ENCODE measurements at places on chromosomes 6 and 20.
A peak's percentile ranks its signal among the peaks of the same experiment; 100 is the strongest.

DNA sequence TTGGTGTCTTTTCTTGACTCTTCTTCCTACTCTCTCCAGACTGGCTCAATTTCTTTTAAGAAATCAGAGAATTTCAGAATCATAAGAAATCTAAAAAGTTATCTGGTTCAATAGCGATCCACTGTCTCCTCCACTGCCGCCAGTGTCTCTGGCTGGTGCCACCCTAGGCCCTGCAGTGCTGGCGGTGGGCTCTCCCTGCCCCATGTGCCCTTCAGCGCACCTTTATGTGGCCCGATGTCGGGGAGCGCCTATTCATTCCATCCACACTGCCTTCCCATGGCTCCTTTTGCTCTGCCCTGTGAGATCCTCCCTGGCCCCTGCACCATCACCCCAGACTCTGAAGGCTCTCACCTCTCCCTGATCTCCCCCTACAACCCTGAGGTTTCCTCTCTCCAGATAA lies 62.8 kb downstream of the TBXT start:
- DNase-seq: no peak

- no peak for DNase-seq
Measured at GRCh38 chr20:16703570-16703969, 26.3 kb upstream of the SNRPB2 start.

GRCh38 chr20:63404129-63405085 lies 43.3 kb upstream of the CHRNA4 start:
- DNase-seq: no peak

DNA sequence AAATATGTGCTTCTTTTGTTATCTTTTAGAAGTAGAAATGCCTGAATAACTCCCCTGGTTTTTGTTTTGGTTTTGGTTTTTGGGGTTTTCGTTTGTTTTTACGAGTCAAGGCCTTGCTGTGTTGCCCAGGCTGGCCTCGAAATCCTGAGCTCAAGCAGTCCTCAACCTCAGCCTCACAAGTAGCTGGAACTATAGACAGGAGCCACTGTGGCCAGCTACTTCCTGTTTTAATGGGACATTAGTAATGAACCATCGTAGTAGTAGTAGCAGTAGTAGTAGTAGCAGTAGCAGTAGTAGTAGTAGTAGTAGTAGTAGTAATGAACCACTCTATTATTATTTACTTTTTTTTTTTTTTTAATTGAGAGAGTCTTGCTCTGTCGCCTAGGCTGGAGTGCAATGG lies 66.0 kb downstream of the UBR2 start:
- DNase-seq: no peak

DNA sequence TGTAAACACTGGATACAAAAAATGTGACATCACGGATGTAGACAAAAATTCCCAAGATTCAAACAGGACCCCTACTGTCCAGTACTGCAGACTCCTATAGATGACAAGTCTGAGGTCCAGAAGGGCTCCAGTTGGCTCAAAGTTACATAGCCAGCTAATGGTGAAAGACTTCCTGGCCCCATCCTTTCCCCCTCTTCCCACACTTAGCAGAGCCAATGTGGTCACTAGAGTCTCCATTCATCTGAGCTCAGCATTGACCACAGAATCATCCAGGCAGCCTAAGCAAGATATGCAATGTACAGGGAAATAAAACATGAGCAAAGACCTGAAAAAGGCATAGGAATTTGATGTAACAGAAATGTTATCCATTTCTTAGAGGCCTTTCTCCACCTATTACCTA lies 180.5 kb downstream of the ADAT2 start:
- no peak for DNase-seq

DNA sequence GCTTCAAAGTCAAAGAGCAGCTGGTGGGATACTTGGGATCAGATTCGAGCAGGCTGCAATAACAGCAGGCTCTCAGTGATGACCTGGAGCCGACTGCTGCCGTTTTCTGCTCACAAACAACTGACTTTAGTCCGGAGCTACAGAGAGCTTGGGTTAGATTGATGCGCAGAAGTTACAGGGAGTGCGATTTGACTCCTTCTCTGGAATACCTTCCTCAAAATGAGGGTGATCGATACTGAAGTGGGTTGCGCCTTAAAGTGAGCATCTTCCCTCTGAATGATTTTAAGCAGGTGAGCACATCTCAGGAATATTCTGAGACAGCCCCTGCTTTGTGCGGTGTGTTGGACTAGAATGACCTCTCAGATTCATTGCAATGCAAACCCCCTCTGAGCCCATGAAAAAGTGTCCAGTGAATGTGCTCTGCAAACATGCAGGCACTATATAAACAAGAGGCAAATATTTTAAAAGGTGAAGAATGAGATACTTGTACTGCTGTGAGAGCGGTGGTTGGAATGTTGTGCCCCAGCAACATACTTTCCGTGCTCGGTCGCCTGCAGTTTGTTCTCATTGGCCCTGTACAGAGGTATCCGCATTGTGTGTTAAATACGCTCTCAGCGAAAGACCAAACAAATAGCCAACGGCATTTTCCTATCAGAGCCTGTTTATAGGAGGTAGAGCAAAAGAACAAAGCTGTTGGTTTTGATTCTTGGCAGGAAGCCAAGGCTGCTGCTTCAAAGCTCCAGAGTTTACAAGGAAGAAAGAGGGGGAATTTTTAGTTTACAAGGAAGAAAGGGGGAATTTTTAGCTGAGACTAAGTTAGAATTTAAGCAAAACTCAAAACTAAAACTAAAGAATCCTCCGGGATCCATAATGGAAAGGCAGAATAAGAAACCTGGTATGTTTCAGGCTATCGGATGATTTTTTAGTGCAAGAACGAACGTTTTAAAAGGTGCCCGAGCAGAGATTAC lies 67.7 kb downstream of the PHACTR2 start:
- peak; percentile 11 for DNase-seq

- DNase-seq: peak; percentile 32
Measured at GRCh38 chr6:116531675-116532570, 13.6 kb downstream of the TRAPPC3L start.

- DNase-seq: no peak
Measured at GRCh38 chr20:59937150-59937549, 3.0 kb downstream of the PPP1R3D start.

GRCh38 chr6:153215242-153215641 lies 84.2 kb upstream of the RGS17 start:
- no peak for DNase-seq

DNA sequence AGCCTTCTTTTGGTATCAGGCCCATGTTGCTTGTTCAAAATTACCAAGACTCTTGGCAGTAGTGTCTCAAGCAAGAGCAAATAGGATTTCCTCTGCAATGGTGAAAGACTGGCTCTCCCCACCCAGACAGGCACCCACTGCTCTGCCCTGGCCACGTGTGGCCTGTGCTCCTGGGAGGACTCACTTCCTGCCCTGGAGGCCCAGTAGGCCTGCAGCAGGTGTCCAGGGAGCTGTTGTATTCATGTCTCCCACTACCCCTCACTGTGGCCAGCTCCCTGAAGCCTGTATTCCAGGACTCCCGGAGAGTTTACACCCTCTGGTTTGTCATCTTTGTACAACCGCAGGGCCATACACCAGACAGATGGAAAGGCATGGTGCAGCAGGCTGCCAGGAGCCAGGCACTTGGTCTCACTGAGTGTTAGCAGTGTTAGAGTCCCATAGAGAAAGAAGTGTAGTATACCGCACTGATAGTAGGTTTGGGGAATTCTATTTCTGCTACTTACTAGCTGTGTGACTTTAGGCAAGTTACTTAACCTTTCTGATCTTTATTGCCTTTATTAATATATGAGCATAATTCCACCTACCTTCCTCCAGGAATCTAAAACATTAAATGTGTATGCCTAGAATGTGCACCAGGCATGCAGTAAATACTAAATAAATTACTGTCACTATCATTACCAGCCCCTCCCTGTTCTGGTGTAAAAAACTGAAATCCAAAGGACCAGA lies 159.7 kb downstream of the TMEM242 start:
- DNase-seq: no peak

DNA sequence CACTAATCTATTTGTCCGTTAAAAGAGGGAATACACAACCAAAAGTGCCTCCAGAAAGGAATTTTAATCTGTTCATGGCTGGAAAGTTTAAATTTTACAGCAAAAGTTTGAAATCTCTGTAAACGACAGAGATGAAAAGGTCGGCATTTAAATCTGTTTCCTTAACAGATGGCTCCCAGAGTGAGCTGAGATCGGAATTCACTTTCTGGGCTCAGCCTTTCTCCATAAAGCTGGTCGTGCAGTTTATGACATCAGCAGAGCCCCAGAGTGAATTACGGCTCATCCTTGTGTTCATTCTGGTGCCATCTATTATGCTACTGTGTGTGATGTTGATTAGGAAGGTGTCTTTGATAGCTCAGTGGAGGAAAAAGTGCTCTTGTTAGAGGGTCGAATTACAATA lies 117.6 kb upstream of the ZFP64 start:
- DNase-seq: no peak

DNA sequence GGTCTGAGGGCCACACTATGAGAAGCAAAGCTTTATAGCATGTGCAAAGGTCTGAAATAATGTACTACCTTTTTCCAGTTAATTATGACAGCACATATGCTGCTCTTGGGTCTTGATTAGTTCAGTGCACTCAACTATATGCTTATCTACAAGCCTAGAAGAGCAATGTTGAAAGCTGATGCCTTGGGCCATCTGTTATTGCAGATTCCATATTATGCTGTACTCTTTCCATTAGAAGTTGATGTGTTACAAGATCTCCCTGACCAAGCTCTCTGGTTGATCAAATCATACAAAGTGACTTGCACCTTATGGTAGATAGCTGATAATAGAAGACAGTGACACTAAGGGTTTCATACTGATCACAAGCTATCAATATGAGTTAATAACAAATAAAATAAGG lies 327.3 kb downstream of the FRK start:
- DNase-seq: no peak

DNA sequence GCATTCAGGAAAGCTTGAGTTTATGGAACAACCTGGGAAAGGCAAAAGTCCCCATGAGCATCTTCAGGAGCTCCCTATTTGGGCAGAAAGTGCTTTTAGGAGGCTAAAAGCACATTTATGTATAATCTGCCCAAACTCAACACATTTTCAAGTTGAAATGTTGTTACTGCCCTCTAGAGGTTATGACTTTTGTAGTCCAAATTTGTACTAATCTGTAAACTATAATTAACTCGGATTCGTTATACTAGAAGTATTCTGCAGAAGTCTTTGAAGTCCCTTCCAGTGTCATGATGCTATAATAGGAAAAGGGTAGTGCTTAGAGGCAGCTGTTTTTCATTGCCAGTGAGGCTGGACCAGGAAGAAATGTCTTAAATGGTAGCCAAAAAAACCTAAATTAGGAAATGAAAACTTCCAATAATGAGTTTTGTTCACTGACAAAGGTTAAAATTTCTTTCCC lies 44.8 kb upstream of the EMILIN3 start:
- DNase-seq: peak; percentile 57

DNA sequence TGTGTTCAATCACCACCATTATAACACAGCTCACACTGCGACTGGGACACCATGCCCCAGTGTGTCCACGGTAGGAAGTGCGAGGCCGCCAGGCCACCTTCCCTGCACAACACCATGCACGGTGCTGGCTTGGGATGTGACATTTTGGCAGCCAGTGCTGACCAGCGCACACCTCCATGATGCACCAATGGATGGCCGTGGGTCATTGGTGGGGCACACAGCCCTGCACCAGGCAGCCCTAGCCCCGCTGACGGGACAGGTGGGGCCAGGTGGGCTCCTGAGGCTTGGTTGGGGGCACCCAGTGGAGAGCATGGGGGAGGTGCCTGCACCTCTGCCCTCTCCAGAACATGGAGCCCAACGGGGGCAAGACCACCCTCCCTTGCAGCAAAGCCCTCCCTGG lies 18.2 kb upstream of the FRMD1 start:
- DNase-seq: no peak

DNA sequence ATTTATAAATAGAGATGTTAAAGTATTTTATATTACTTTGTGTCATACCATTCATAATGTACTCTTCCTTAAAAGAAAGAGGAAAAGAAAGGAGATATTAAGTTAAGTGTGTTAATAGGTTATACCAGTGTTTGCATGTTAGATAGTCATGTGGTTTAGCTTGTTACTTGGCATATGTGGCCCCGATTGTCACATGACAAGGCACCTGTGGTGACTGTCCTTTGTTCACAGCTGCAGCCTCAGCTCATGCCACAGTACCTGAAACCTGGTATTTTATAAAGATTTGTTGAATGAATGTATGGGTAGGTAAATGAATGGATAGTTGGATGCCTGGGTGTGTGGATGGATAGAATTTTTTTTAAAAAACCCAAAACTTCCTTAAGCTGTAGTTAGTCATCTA lies 306.1 kb upstream of the FLRT3 start:
- no peak for DNase-seq

DNA sequence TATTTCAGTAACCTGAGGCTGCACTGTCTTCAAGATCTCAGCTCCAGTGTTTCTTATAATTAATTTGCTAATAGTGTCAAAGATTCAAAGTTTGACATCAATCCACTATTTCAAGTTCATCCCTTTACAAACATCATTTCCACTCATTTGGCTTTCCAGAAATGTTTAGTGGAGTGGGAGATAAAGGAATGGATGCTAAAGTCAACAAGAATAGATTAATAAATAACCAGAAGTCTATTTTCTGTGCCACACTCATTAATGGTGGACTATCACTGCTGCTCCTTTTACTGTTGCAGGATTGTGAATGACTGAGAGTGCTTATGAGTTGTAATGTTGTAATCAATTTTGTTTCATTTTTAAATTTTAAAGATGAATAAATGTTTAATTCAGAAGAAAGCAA lies 28.4 kb upstream of the EPM2A start:
- no peak for DNase-seq

- no peak for DNase-seq
Measured at GRCh38 chr20:6664574-6664973, 102.9 kb upstream of the BMP2 start.

DNA sequence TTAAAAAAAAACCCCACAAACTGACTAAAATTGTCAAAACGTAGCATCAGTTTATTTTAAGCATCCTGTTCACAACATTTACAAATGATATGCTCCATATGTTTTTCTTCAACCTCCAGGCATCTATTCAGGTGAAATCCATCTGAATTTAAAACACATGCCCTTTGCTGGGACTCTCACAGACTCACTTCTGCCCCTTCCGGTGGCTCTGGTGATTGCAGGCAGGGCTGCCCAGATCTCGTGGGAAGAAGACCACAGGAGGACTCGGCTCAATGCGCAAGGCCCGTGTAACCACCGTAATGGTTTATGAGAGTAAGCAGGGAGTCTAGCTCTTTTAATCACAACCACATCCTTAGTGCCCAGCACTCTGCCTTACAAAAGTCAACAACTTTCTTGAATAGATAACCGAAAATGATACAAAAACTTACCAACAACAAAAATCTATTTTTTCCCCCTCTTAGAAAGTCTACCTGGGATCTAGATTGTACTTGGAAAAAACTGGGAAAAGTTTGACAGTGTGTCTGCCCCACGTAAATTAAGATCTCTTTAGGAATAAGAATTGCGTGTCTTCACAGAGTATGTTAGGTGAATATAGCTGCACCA lies 139.1 kb downstream of the KIF16B start:
- no peak for DNase-seq

DNA sequence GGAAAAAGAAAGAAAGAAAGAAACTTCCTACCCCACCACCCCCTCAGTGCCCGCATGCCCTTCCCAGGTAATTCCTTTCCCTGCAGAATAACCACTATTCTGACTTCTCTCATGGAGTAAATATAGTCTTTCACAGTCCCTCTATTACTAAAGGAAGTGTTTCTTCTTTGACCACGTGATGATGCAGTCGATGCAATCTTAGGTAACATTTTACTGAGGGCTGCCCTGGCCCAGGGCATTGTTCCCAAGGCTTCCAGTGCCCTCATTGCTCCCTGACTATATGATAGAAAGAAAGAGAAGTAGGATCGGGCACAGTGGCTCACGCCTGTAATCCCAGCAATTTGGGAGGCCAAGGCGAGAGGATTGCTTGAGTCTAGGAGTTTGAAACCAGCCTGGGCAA lies 29.1 kb downstream of the ARHGAP40 start:
- no peak for DNase-seq

Measured in skin of body (tissue), 3 donors.